Aortic smooth muscle cell (primary cell): ENCODE measurements at places on chromosomes 5 and 9. TPM values are rescaled to one million over a fixed set of nuclear protein-coding genes. Genes with fewer than 3 reads are reported as not detected.

The ALDH1A1 gene
- total RNA-seq = 46.2 and 87.7 TPM in 2 replicates

The QRFP gene
- not detected in 2 replicates for total RNA-seq

The APBA1 gene
- total RNA-seq = 11.8 and 15.2 TPM in 2 replicates

The PCDHB8 gene
- 0.62 and 1.1 TPM in 2 replicates for total RNA-seq

The RAPGEF1 gene
- 16.5 and 20.4 TPM in 2 replicates for total RNA-seq

The GNE gene
- 19.4 and 19.7 TPM in 2 replicates for total RNA-seq

The PCDHGA11 gene
- 11.0 and 18.2 TPM in 2 replicates for total RNA-seq

The ADGRD2 gene
- not detected in 2 replicates for total RNA-seq

The TMEM174 gene
- total RNA-seq = not detected in 2 replicates

The ADGRV1 gene
- 0.13 and 0.19 TPM in 2 replicates for total RNA-seq

The CNTFR gene
- total RNA-seq = not detected in 2 replicates

The DDX4 gene
- total RNA-seq = not detected in 2 replicates

The TICAM2 gene
- total RNA-seq = 3.3 TPM in 2 replicates

The C9orf85 gene
- 13.2 and 14.1 TPM in 2 replicates for total RNA-seq

The SPAAR gene
- total RNA-seq = 0.12 and 0.26 TPM in 2 replicates

The EIF4E1B gene
- total RNA-seq = not detected in 2 replicates

The BAAT gene
- not detected in 2 replicates for total RNA-seq

The SLU7 gene
- 91.2 and 98.5 TPM in 2 replicates for total RNA-seq

The DMRT3 gene
- not detected in 2 replicates for total RNA-seq

The ANKRD34B gene
- total RNA-seq = not detected in 2 replicates

The SPINK7 gene
- not detected in 2 replicates for total RNA-seq

The DAPK1 gene
- 28.4 and 35.7 TPM in 2 replicates for total RNA-seq

The HACD4 gene
- 1.2 and 1.7 TPM in 2 replicates for total RNA-seq

The LCN2 gene
- total RNA-seq = not detected in 2 replicates

The LIX1 gene
- total RNA-seq = not detected in 2 replicates

The ASS1 gene
- 140 and 149 TPM in 2 replicates for total RNA-seq

The CCDC192 gene
- total RNA-seq = not detected in 2 replicates

The SLC4A9 gene
- total RNA-seq = not detected in 2 replicates

The LECT2 gene
- not detected in 2 replicates for total RNA-seq

The NR4A3 gene
- 2.4 and 3.6 TPM in 2 replicates for total RNA-seq

The GPR150 gene
- total RNA-seq = 0.06 and 0.13 TPM in 2 replicates

The TLR4 gene
- total RNA-seq = 88.0 and 89.8 TPM in 2 replicates

The EIF4EBP3 gene
- total RNA-seq = 1.2 and 1.8 TPM in 2 replicates

The MYMK gene
- total RNA-seq = not detected in 2 replicates
